ENCODE measurements at places on chromosomes 7 and 10. TPM values are rescaled to one million over a fixed set of nuclear protein-coding genes. Genes with fewer than 3 reads are reported as not detected.

DNA sequence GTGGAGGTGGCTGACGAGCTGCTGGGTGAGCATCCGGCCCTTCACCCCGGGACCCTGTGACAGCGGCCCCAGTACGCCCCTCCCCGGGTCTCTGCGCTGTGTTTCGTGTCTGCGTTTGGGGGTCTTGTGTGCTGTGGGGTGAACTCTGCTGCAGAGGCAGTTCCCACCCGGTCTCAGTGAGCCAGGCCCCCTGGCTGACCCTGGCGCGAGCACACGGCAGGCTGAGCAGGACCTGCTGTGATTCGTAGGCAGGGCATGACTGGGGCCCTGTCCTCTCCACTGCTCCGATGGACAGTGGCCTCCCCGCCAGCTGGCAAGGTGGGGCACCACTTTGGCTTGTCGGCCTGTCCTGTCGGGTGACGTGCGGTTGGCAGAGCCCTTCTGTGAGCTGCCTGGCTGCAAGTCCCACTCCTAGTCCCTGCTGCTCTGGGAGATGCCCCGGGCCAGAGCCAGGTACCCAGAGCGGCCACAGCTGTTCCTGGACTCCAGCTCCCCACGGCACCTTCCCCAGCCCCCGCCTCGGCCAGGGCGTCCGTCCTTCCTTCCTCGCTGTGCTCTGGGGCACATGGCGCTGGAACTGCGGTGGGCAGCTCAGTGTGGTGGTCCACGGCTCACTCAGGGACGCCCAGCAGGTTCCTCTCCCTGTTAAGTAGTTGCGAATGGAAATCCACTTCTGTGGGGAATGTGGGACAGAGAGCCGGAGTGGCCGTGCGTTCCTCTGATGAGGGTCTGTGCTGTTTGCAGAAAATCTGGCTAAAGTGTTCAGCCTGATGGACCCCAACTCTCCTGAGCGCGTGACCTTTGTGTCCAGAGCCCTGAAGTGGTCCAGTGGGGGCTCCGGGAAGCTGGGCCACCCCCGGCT is 10.5 kb downstream of the GET4 start:
- DNase-seq = no peak

GRCh38 chr7:27163288-27164044 is 1.9 kb downstream of the HOXA9 start:
- no peak for DNase-seq

Gene FEZF1
- total RNA-seq = not detected

Gene NEUROG3
- total RNA-seq = not detected
